T-helper 9 cell (primary cell): ENCODE measurements at places on chromosomes 1 and 21.

DNA sequence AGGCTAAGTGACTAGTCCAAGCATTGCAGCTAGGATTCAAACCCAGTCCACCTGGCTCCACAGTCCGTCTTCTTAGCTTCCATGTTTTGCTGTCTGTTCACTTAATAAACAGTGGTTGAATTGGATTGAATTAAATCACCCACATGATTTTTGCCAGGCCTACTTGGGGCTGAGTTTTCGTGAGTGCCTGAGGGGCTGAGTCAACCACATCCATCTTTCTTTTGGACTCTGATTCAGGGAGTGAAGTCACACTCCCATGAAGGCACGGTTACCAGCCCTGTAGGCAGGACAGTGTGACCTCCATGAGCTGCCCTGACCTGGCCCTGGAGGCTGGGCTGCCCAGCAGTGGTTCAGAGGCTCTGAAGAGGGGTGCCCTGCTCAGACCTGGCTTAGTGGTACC lies 123.7 kb downstream of the ACTL8 start:
- DNase-seq, result no peak

DNA sequence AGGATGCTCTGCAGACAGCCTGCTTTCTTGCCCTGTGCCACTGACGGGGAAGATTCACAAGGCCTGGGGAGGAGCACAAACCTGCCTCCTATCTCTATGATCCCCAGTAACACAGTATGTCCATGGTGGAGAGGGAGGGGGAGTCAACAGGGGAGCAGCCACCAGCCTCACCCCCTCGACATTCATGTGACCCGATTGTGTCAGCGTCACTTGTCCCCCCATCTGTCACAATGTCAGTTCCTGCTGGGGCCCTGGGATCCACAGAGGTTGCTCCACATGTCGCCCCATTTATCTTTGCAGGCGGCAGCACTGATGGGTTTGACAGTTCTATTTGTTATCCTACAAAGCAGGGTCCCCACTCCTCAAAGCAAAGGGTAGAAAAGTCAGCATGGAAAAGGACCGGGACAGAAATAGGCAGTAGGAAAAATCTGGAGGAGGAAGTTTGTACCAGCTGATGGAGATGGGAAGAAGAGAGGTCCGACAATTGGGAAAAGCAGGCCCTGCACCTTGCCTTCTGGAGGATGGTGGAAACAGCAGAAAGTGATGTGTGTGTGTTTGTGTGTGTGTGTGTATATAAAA lies 130.9 kb downstream of the SEC16B start:
- no peak for DNase-seq

- no peak for DNase-seq
These were observed 56.5 kb downstream of the FOXO6 start for GRCh38 chr1:41417746-41418145.

DNA sequence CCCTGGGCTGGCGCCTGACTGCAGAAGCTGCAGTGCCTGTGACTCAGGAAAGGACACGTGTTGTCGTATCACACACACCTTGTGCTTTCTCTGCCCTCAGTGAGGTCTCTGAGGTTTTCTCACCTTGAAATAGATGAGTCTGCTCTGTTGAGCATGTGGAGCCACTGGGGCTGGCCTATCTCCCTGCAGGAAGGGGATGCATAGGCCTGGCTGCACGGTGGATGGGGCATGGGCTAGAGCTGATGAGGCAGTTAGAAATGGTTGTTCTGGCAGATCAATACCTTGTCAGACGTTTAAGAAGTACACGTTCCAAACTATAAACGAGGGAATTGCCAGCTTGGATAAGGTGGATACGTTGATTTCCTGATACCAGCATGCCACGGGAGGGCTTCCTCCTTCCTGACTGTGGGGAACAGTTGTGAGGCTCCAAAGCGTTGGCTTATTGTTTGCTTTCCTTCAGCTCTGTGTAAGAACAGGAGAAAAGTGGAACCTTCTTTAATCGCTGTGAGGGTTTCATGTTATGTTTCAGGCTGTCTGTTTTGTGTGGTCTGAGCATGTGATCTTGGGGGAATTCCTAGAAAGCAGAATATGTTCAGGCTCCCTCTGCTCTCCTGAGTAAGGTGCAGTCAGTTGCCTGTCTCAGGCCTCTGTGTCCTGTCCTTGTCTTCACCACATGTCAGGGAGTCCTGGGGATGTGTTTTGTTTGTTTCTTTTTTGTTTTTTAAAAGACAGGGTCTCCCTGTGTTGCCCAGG lies 44.8 kb downstream of the PCNT start:
- peak; percentile 5 for DNase-seq

DNA sequence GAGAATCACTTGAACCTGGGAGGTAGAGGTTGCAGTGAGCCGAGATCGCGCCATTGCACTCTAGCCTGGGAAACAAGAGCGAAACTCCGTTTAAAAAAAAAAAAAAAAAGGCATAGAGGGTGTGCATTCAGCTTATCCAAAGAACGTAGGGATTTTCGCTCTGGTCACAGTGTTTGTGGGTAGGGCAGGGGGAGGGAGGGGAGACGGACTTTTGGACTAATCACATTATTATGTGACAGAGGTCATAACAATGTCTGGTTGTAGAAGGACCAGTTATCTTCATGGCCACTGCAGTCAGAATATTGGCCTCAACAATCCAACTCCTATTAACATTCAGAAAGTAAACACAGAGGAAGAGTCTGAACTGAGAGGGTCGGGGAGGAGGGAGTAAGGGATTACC lies 25.7 kb downstream of the RHOU start:
- no peak for DNase-seq

DNA sequence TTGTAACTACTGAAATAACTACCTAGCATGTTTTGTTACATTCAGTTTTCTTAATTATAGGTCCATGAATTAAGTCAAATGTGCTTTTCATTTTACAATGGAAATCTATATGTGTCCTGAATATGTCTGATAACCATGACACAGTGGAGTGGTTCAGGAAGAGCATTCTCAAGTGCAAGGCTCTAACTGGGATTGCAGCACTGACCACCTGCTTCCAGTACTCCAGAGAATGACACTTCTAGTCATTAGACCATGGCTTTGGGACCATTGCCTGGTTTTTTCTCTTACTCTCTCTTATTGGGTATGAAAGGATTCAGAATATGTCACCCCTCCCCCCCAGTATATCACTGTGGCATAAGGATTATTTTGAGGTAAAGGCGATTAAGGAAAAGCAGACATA lies 204.9 kb upstream of the CACYBP start:
- DNase-seq, result no peak

DNA sequence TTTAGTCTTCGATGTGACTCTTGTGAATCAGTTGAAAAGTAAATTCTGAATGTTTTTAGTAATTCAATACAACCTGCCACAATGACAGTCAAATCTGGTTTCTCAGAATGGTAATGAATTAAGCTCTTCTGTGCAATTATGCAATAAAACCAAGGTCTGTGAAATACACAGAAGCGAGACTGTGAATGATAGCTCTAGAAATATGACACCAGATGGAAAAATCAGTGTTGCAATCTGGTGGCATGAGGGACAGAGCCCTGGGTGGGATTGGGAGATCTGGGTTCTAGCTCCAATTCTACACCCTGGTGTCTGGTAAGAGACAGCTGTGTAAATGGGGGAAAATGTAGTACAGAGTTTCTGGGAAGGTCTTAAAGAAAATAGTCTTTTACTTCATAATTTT lies 586.4 kb upstream of the ZRANB2 start:
- no peak for DNase-seq

- DNase-seq, result no peak
These were observed 10.9 kb downstream of the IER5 start for GRCh38 chr1:181099152-181100014.

DNA sequence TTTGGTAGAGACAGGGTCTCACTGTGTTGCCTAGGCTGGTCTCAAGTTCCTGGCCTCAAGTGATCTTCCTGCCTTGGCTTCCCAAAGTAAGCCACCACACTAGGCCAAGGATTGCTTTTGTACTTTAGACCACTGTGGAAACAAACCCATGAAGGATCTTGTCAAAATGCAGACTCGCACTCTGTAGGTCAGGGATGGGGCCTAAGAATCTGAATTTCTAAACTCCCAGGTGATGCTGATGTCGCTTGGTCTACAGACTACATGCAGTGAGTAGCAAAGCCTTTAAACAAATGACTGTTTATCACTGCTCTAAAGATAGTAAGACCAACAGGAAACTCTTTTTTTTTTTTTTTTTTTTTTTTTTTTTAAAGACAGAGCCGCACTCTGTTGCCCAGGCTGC lies 54.1 kb upstream of the MUTYH start:
- DNase-seq, result no peak

- DNase-seq, result no peak
These were observed 24.1 kb downstream of the METTL13 start for GRCh38 chr1:171805395-171806115.

GRCh38 chr1:212070720-212071302 lies 35.3 kb downstream of the DTL start:
- no peak for DNase-seq

GRCh38 chr21:15421947-15422346 lies 307.8 kb upstream of the USP25 start:
- no peak for DNase-seq

GRCh38 chr1:182157187-182157586 lies 95.7 kb upstream of the ZNF648 start:
- no peak for DNase-seq

GRCh38 chr1:67307251-67308060 lies at the start of gene IL12RB2:
TSS of gene IL12RB2 (plus strand) at chr1:67307873. CDS start at chr1:67320369, 12,496 bp downstream.
- DNase-seq, result peak; percentile 3

- DNase-seq, result no peak
These were observed 103.5 kb downstream of the RGS7 start for GRCh38 chr1:241253471-241253870.

GRCh38 chr1:206808615-206809014 lies 36.3 kb upstream of the IL10 start:
- no peak for DNase-seq

GRCh38 chr1:247961791-247962190 lies 3.2 kb upstream of the OR2AK2 start:
- no peak for DNase-seq

GRCh38 chr1:241706967-241707366 lies 54.9 kb downstream of the WDR64 start:
- DNase-seq, result peak; percentile 2

- DNase-seq, result no peak
These were observed 75.6 kb upstream of the ETV3 start for GRCh38 chr1:157213836-157214235.

DNA sequence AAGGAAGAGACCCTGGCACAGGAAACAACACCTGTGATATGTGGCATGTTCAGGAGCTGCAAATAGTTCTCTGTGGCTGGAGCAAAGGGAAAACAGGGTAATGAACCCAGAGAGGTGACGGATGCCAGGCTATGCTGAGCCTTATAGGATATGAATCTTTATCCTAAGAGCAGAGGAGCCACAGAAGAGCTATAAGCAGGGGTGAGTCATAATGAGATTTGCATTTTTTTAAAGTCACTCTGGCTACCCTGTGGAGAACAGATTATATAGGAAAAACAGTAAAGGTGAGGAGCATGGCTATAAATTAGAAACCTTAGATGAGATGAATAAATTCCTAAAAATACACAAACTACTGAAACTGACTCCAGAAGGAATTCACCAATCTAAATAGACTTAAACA lies 12.8 kb upstream of the MPL start:
- DNase-seq, result no peak

- no peak for DNase-seq
These were observed 3.6 kb upstream of the SCMH1 start for GRCh38 chr1:41245659-41246058.

GRCh38 chr1:186492531-186493291 lies 31.8 kb upstream of the PDC start:
- DNase-seq, result no peak

DNA sequence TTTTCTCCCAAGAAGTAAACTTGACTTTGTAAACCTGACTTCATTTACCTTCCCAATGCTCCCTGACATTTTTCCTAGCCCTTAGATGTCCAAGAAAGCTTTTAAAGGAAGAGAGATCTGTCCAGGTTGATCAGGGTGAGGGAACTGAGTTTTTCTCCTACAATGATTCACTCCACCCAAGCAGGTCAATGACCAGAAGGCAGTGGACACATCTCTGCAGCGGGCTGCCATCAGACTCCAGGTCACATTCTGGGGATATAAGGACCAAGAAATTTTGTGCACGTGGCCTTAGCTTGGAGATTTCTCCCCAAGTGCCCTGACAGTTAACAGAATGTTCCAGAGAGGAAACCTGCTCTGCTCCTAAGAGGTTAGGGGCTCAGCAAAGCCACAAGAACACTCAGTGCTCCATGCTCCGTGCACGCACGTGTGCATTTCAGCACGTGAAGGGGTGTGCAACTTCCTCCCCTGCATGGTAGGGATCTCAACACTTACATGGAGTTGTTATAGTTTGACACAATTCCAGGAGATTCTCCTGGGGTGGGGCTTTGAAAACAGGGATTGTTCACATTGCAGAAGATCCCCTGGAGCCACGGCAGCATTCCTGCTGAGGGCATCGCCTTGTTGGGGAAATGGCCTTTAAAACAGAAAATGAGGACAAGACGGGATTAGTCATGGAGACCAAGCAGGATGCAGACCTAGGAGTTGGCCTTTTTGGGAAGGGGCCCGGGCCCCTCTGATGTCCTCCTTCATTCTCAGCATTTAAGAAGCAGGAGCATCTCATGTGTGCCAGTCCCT lies 9.8 kb downstream of the ABCA4 start:
- DNase-seq, result no peak

DNA sequence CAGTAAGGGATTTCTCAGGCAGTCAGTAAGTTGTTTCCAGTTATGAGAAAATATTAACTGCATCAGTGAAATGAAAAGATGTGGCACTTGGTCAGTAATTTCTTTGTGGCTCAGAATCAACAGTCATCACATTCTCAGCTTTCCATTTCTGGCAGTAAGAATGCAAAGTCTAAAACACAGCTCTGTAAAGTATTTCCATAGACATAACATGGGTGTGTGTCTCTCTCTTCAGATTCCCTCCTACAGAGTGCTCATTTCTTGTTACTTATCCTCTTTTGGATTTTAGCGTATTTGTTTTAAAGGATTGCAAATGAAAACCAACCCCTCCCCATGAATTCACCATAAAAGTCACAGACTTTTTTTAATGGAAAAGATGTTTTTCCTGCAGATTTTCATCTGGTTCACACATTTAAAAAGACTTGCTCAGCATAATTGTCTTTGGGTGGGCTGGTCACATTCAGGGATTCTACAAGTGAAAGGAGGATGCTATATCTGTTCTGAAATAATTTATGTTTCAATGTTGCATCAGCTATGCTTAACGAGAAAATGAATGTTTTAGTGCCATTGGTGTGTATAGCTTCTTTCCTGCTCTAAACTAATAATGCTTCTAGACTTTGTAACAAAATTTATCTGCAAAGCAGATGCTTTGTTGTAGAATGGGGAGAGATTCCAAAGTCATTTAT lies 34.6 kb upstream of the CD55 start:
- no peak for DNase-seq

DNA sequence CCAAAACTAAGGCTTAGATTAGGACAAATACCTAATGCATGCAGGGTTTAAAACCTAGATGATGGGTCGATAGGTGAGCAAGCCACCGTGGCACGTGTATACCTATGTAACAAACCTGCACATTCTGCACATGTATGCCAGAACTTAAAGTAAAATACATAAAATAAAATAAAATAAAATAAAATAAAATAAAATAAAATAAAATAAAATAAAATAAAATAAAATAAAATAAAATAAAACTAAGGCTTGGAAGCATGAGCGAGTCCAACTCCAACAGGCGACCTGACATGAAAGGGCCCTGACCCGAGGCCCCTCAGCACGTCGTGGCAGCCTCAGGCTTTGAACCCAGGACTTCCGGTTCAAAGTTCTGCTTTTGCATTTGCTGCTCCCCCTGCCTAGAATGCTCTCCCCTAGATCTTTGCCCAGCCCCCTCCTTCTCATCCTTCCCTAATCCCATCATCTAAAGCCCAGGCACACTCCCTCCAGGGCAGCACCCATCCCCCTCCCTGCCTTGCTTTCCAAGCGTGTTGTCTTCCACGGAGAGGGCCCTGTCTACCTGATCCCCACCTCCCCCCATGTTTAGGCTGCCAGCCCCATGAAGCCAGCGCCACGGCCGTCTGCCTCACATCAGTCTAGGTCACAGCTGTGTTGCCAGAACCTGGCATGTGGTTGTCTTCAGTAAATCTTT lies 64.3 kb downstream of the TAS1R2 start:
- DNase-seq, result no peak
